Kidney epithelial cell (primary cell): ENCODE measurements at places on chromosomes 2 and 18. TPM values are rescaled to one million over a fixed set of nuclear protein-coding genes. Genes with fewer than 3 reads are reported as not detected.

GRCh38 chr2:143697744-143698143, 568.5 kb downstream of the ARHGAP15 start:
- DNase-seq = no peak

The HSBP1L1 gene
- 26.4 and 29.3 TPM in 2 replicates for total RNA-seq

The EDAR gene
- 1.0 and 2.0 TPM in 2 replicates for total RNA-seq

GRCh38 chr2:109155553-109156451, 26.8 kb downstream of the SH3RF3 start:
- no peak for DNase-seq

GRCh38 chr18:25066516-25066915, 285.4 kb downstream of the ZNF521 start:
- no peak for DNase-seq

The EGR4 gene
- not detected in 2 replicates for total RNA-seq

DNA sequence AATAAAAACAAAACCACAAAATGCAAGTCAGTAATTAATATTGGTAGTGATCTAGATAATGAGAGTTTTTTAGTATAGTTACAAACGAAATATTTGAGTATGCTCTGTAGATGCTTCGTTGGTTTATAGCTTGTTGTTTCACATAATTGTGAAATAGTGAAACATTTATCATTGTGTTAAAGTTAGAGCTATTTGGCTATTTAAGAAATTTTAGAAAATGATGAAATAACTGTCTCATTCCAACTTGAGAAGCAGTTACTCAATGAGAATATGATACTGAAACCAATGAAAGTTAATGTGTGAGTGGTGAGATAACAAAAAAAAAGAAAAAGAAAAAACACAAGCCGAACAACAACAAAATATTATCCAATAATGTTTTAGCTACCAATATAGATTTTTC, 475.6 kb upstream of the ZEB2 start:
- no peak for DNase-seq

GRCh38 chr2:74205596-74205995, 7.2 kb downstream of the MTHFD2 start:
- DNase-seq = no peak

The CFAP65 gene
- total RNA-seq = 0.07 TPM in 1 of 2 replicates, not detected in the other

The ALKAL2 gene
- total RNA-seq = 2.5 and 2.8 TPM in 2 replicates
